CD14-positive monocyte (primary cell): ENCODE measurements at places on chromosomes 1 and 21. TPM values are rescaled to one million over a fixed set of nuclear protein-coding genes. Genes with fewer than 3 reads are reported as not detected.
A peak's percentile ranks its signal among the peaks of the same experiment; 100 is the strongest.

Gene COL24A1
- polyA plus RNA-seq = 0.05 and 0.11 TPM in 2 replicates

Gene TRIM45
- not detected for polyA plus RNA-seq

Gene SMIM1
- polyA plus RNA-seq = 1.1 TPM

Gene OLFM3
- not detected for polyA plus RNA-seq

- no peak overlapping the region for H3K27ac ChIP-seq
- H3K27me3 ChIP-seq = no peaks in the 10 kb centered on the region
- H3K4me3 ChIP-seq = no peak overlapping the region
Observed at GRCh38 chr1:50279622-50280330, 143.5 kb downstream of the DMRTA2 start.

DNA sequence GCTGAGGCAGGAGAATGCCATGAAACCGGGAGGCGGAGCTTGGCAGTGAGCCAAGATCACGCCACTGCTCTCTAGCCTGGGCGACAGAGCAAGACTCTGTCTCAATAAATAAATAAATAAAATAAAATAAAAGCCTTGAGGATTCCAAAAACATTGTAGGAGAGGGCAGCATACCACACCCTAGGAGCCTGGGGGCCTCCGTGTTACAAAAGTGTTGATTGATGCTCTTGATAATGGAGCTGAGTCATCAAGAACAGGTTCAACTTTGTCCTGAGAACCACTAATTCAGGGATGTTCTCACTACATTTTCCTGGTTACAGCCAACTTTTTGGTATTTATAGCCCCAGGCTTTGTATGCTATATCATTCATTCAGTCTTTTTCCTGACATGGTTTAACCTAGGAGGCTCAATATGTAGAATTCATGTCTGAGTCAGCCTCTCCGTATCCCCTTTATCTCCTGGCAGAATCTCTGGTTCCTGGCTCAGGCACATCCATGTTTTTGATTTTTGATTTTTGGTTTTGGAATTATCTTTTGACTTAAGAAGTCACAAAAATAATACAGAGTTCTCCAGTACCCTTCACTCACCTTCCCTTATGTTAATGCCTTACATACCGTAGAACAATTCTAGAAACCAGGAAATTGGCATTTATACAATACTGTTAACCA is 69.4 kb downstream of the LRRC8D start:
- peak overlapping the region; percentile 56 for H3K27ac ChIP-seq
- H3K4me3 ChIP-seq = no peak overlapping the region
- no peaks in the 10 kb centered on the region for H3K27me3 ChIP-seq
- peaks cover 12% of the 10 kb centered on the region for H3K4me1 ChIP-seq
- H3K36me3 ChIP-seq = peaks cover 46% of the 10 kb centered on the region

DNA sequence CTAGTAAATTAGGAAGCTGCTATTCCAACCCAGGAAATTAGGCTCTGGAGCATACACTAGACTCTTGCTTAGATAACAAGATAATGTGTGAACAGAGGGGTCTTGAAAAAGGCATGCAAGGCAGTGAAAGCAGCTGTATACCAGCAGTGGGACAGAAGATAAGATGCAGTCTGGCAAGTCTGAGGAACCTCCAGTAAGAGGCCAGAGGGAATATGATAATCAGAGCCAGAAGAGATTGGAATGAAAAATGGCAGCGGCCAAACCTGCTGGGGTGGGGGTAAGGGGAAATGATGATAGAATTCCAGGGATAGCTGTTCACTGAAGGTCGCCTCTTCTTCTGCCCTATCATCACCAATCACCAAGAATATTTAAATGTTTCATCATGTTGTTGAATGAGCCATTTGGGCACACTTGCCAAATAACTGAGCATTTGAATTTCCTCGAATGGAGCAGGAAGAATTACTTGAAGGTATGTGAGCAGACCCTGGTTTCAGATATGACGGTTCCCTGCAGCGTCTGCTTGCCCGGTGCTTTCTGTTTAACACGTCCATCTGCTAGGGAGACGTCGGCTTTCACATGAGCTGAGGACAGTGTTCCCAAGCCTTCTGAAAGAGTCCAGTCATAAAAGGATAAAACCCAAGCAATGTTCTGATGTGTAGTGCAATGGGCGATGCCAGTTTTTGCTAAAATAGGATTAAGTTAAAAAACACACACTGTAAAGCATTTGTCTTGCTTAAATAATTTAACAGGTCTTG is 173.3 kb downstream of the RWDD3 start:
- no peaks in the 10 kb centered on the region for H3K27me3 ChIP-seq
- no peaks in the 10 kb centered on the region for H3K36me3 ChIP-seq
- H3K4me1 ChIP-seq = no peaks in the 10 kb centered on the region
- no peak overlapping the region for H3K27ac ChIP-seq
- no peak overlapping the region for H3K4me3 ChIP-seq

DNA sequence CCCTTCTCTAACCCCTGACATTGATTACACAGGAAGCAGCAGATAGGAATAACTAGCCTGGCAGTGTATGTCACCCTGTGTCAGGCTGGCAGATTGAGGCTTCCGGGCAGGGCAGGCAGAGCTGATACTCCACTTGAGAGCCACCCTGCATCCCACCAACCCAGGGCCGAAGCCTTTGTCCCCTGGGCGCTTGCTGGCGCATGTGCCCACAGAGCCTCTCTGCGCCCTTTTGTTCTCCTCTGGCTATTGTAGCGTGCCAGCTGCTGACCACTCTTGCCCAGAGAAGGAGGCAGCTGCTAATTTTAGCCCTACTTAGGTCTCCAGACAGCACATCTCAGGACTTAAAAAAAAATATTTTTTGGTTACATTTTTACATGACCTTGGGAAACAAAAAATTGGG is 304.9 kb downstream of the HHAT start:
- H3K36me3 ChIP-seq = no peaks in the 10 kb centered on the region
- H3K4me3 ChIP-seq = no peak overlapping the region
- no peaks in the 10 kb centered on the region for H3K27me3 ChIP-seq
- no peak overlapping the region for H3K27ac ChIP-seq
- no peaks in the 10 kb centered on the region for H3K4me1 ChIP-seq

GRCh38 chr21:46124083-46124925 is 26.4 kb downstream of the COL6A2 start:
- H3K27me3 ChIP-seq = no peaks in the 10 kb centered on the region
- H3K4me3 ChIP-seq = no peak overlapping the region
- no peak for DNase-seq
- no peak overlapping the region for H3K27ac ChIP-seq
